K562 (cell line): ENCODE measurements at places on chromosomes 5 and 9. TPM values are rescaled to one million over a fixed set of nuclear protein-coding genes. Genes with fewer than 3 reads are reported as not detected.
A peak's percentile ranks its signal among the peaks of the same experiment; 100 is the strongest.

LOX gene
- polyA plus RNA-seq = not detected in 2 replicates

DNA sequence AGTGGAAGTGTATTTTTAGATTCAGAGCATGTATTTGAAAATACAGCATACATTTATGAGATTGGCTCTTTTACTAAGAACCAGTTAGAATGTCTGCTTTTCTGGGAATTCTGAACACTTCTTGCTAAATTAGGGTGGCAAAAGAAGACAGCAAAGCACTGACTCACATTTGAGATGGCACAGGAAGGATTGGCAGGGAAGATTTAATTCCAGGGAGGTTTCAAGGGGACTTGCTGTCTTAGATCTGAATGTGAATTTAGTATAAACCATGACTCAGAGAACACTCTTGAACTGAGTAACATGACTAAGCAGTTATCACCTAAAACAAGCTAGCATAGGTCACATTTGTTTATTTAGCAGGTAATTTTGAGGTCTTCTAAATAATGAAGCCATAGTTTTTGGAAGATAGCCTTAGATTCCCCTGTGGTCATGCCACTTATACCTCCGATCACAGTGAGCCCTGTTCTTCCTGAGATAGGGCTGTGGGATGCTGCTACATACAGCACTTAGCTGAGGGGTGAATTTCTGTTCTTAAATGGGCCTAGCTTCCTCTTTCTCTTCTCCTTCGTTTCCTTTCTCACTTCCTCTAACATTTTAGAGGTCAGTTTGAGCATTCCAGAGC is 173.8 kb downstream of the PCSK1 start:
- peaks cover 3% of the 10 kb centered on the region; the same call in 1 of the 3 replicates for H3K4me1 ChIP-seq
- no peaks in the 10 kb centered on the region for H3K36me3 ChIP-seq
- no peak overlapping the region for H3K4me3 ChIP-seq
- DNase-seq = no peak
- no peak overlapping the region for H3K27ac ChIP-seq

PCDHA4 gene
- not detected in 2 replicates for polyA plus RNA-seq

BSPRY gene
- 0.17 and 0.34 TPM in 2 replicates for polyA plus RNA-seq

CCL28 gene
- not detected in 2 replicates for polyA plus RNA-seq

- no peaks in the 10 kb centered on the region for H3K36me3 ChIP-seq
- H3K27ac ChIP-seq = no peak overlapping the region
- no peak overlapping the region for H3K4me3 ChIP-seq
Measured at GRCh38 chr5:124847907-124848306, 101.5 kb upstream of the ZNF608 start.

GRCh38 chr9:108813951-108814601 is 41.7 kb downstream of the ACTL7B start:
- no peaks in the 10 kb centered on the region; the same call in 1 of the 2 replicates for H3K4me1 ChIP-seq
- H3K4me3 ChIP-seq = no peak overlapping the region
- peaks cover 10% of the 10 kb centered on the region; the same call in 2 of the 3 replicates for H3K27me3 ChIP-seq
- H3K27ac ChIP-seq = no peak overlapping the region
- DNase-seq = no peak

GRCh38 chr9:18185196-18185595 is 288.8 kb upstream of the ADAMTSL1 start:
- no peak for DNase-seq
- no peaks in the 10 kb centered on the region for H3K36me3 ChIP-seq
- H3K27me3 ChIP-seq = no peaks in the 10 kb centered on the region
- no peak overlapping the region for H3K4me3 ChIP-seq
- H3K27ac ChIP-seq = no peak overlapping the region
- H3K4me1 ChIP-seq = no peaks in the 10 kb centered on the region

DNA sequence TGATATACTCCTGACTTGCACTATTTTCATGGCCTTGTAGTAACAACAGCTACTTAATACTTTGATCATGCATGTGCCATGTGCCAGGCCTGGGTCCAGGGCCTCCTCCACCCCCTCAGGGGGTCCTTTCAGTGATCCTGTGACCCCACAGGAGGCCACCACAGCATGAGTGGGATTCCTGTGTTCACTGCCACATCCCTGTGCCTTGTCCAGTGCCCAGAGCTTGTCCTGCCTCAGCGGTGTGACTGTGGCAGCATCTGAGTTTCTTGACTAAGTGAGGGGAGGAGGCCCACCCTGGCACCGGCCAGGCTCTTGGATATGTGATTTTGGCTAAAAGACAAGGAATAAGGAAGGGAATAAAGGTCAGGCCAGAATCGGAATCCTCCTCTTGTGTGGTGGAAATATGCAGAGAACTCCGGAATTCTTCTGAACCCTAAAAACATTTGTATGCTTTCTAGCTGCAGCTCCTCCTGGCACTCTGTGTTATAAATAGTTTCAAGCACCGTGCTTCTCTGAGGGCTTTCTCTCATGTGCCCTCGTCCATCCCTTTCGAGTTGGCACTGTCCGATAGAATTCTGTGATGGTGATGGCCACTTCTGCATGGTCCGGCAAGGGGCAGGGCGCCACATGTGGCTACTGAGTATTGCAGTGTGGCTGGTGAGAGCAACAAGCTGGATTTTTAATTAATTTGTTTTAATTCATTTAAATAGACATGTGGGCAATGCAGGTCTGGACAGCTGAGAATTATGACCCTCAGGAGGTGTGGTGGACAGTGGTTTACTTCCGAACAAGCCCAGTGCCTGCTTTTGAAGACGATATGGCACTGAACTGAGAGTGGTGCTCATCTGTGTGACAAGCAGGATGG is 31.8 kb downstream of the TENT4A start:
- H3K4me3 ChIP-seq = no peak overlapping the region
- H3K27me3 ChIP-seq = no peaks in the 10 kb centered on the region
- H3K4me1 ChIP-seq = no peaks in the 10 kb centered on the region
- no peak overlapping the region for H3K27ac ChIP-seq

DNA sequence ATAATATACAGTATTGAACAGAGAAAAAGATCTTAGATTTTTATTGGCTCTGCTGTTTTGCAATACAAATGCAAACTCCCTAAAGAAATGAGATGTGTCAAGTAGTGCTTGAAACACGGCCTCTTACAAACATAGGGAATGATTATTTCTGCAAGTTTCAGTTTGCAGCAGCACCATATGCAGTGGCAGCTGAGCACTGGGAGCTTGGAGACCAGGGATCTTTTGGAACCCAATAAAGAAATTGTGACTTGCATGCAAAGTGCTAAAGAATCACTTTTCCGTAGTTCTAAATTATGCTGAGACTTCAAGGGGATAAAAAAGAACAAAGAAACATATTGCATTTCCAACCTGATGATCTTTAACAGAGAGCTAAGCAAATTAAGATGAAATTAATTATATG is 674.6 kb upstream of the ZNF608 start:
- H3K4me1 ChIP-seq = no peaks in the 10 kb centered on the region
- H3K36me3 ChIP-seq = no peaks in the 10 kb centered on the region
- no peak overlapping the region for H3K27ac ChIP-seq

ZNF879 gene
- polyA plus RNA-seq = 0.37 and 0.49 TPM in 2 replicates

- H3K4me3 ChIP-seq = peak within 1 kb of the TSS; percentile 43
- peak; percentile 69 for DNase-seq
- no peaks in the 10 kb centered on the region; the same call in 2 of the 3 replicates for H3K27me3 ChIP-seq
- no peaks in the 10 kb centered on the region for H3K36me3 ChIP-seq
Measured at GRCh38 chr5:141349917-141350619, at the start of gene PCDHGB1. Gene PCDHGB1, plus strand, starts transcription at chr5:141350099. Its CDS starts 162 bp downstream, at chr5:141350261.

CYLC2 gene
- not detected in 2 replicates for polyA plus RNA-seq

- H3K4me3 ChIP-seq = no peak overlapping the region
- no peaks in the 10 kb centered on the region for H3K36me3 ChIP-seq
- H3K27ac ChIP-seq = no peak overlapping the region
- no peaks in the 10 kb centered on the region for H3K27me3 ChIP-seq
- H3K4me1 ChIP-seq = no peaks in the 10 kb centered on the region
Measured at GRCh38 chr5:141039061-141039460, 12.1 kb upstream of the PCDHB1 start.

GRCh38 chr9:4680173-4680525 is 780 bp downstream of the CDC37L1 start:
- H3K4me1 ChIP-seq = peaks cover 20% of the 10 kb centered on the region
- H3K4me3 ChIP-seq = peak overlapping the region; percentile 80
- no peak for DNase-seq
- H3K36me3 ChIP-seq = peaks cover 13% of the 10 kb centered on the region; the same call in 2 of the 3 replicates

DNA sequence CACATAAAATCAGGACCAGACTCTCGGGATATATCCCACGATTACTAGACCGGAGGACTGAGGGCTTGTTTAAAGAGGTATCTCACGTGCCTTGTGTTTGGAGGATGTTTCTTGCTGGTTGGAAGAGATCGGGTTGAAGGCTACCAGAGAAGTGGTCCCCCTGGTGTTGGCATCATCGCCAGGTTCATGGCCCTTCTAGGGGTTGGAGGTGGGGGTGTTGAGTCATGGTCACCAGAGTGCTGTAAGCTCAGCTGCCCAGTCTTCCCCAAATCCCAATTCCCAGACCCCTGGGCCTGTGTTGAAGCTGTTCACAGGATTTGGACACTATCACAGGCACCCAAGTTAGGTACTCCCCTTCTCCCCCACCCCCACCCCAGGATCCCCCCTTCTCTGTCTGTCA is 29.1 kb upstream of the PRDM12 start:
- DNase-seq = no peak
- no peaks in the 10 kb centered on the region for H3K27me3 ChIP-seq
- peaks cover 70% of the 10 kb centered on the region; the same call in 2 of the 3 replicates for H3K36me3 ChIP-seq

- no peaks in the 10 kb centered on the region for H3K36me3 ChIP-seq
- no peak overlapping the region for H3K4me3 ChIP-seq
- no peak overlapping the region for H3K27ac ChIP-seq
- no peak for DNase-seq
- H3K4me1 ChIP-seq = peaks cover 5% of the 10 kb centered on the region
- no peaks in the 10 kb centered on the region for H3K27me3 ChIP-seq
Measured at GRCh38 chr9:104769655-104770054, 5.7 kb downstream of the NIPSNAP3B start.

DNA sequence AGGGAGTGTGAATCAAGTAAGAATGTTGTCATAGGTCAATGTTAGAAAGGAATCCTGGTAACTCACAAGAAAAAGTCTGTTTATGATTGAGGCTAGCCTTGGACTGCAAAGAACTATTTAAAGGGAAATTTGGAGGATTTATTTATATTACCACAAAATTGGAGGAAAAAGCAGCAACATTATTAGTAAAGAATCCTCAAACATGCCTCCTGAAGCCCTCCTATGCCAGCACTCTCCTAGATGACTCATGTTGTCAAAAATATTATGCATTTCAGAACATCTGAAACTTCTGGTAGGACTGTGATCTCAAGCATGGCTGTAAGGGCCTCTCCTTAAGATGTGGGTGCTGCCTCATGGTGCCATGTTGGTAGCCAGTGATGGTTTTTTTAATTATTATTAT is 628.5 kb downstream of the CHSY3 start:
- H3K27ac ChIP-seq = no peak overlapping the region
- H3K27me3 ChIP-seq = no peaks in the 10 kb centered on the region

IFNA21 gene
- not detected in 2 replicates for polyA plus RNA-seq

TAF11L10 gene
- polyA plus RNA-seq = 0.20 TPM in 1 of 2 replicates, not detected in the other

DNA sequence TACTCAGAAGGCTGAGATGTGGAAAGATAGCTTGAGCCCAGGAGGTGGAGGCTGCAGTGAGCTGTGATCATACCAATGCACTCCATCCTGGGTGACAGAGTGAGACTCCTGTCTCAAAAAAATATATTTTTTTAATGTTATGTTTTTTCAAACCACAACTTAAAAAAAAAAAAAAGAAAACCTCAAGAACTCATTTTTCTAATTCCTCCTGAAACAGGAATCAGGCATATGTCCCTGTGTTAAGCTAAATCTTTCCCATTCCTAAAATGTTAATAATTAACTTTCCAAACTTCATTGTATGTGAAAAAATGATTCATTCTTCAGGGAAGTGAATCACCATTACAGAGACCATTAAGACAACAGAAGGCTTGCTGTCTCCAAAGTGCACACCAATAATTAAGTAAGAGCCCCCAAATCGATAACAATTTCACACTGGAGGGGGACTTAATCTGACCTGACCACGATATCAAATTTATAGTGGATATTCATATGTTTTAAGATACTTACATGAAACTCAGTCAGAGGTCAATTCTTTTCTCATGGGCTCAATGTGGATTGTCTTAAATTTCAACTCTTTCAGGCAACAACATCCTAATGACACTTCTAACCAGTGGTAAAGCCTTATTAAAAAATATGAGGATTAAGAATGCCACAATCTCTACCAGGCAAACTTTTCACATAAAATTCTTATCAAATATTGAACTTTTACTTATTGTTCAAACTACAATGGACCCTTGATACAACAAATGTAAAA is 5.2 kb downstream of the CEMIP2 start:
- H3K27me3 ChIP-seq = no peaks in the 10 kb centered on the region
- no peak overlapping the region for H3K27ac ChIP-seq
- no peaks in the 10 kb centered on the region; the same call in 1 of the 2 replicates for H3K4me1 ChIP-seq
- H3K4me3 ChIP-seq = no peak overlapping the region
- H3K36me3 ChIP-seq = no peaks in the 10 kb centered on the region

CDHR2 gene
- 0.03 TPM in 1 of 2 replicates, not detected in the other for polyA plus RNA-seq

DNA sequence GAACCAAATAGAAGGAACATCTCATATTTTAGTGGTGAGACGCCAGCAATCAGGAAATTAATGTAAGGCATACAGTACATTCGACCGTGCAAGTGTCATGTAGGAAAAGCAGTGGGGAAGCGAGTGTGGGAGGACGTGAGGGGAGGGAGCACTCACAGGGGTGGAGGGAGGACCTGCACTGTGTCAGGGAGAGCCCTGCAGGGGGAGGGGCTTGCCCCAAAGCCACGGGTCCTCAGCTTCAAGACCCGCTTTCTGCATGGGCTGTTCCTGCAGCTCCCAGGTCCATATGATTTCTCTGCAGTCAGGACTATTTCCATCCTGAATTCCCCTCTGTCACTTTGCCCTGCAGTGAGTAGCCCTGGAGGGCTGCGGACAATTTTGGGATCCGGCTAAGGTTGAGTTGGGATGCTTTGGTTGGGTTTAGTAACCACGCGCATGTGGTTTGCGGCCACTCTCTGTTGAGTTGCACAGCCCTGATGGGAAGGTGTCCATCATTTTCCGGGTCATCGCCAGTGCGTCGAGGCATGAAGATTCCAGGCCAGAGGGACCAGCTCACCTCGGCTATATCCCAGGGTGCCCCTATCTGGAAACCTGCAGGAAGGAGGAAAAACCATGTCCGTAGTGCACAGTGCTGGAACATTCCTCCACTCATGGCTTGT is 61.9 kb downstream of the IRX1 start:
- H3K4me3 ChIP-seq = no peak overlapping the region
- DNase-seq = no peak
- no peaks in the 10 kb centered on the region for H3K4me1 ChIP-seq
- peaks cover 6% of the 10 kb centered on the region; the same call in 1 of the 2 replicates for H3K27me3 ChIP-seq
- H3K36me3 ChIP-seq = no peaks in the 10 kb centered on the region
- no peak overlapping the region for H3K27ac ChIP-seq

APBA1 gene
- not detected in 2 replicates for polyA plus RNA-seq

GRCh38 chr9:135792268-135793128 is 90.5 kb downstream of the KCNT1 start:
- no peak overlapping the region for H3K4me3 ChIP-seq
- DNase-seq = peak; percentile 68
- peaks cover 3% of the 10 kb centered on the region; the same call in 1 of the 3 replicates for H3K4me1 ChIP-seq

DNA sequence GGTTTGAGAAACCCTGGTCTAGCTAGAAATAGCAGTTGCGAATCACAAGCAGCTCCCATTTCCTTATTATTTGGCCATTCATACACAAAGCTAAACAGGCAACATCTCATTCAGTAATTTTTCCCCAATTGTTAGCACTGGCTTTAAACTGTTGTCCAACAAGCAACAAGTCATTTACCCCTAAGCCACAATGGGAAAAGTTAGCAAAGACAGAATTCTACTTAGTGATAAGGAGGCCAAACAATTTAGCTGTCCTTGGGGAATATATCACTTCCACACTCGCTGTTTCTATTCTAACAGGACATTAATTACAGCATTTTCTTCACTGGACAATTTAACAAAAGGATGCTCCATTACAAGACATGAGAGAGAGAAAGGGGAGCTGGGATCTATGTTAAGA is 2.8 kb downstream of the MYO10 start:
- no peak overlapping the region for H3K27ac ChIP-seq
- no peak overlapping the region for H3K4me3 ChIP-seq
- no peak for DNase-seq
- peaks cover 13% of the 10 kb centered on the region; the same call in 1 of the 2 replicates for H3K27me3 ChIP-seq
